ENCODE measurements at places on chromosomes 1 and 21.

GRCh38 chr1:240020871-240021270, 70.8 kb upstream of the FMN2 start:
- no peak for DNase-seq

DNA sequence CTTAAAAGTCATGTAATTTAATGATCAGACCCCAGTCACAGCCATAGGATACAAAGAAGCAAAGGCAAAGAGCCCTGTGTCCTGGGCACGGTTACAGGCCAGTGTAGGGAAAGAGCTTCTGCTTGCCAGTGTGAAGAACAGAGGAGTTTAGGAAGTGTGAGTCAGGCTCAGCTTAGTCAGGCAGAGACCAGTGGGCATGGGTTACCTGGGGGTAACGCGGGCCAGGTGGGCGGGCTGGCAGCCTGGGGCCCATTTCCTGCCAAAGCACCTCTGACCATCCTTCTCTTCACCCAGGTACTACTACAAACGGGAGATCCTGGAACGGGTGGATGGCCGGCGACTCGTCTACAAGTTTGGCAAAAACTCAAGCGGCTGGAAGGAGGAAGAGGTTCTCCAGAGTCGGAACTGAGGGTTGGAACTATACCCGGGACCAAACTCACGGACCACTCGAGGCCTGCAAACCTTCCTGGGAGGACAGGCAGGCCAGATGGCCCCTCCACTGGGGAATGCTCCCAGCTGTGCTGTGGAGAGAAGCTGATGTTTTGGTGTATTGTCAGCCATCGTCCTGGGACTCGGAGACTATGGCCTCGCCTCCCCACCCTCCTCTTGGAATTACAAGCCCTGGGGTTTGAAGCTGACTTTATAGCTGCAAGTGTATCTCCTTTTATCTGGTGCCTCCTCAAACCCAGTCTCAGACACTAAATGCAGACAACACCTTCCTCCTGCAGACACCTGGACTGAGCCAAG, 4.7 kb downstream of the ELF3 start:
- no peak for DNase-seq

DNA sequence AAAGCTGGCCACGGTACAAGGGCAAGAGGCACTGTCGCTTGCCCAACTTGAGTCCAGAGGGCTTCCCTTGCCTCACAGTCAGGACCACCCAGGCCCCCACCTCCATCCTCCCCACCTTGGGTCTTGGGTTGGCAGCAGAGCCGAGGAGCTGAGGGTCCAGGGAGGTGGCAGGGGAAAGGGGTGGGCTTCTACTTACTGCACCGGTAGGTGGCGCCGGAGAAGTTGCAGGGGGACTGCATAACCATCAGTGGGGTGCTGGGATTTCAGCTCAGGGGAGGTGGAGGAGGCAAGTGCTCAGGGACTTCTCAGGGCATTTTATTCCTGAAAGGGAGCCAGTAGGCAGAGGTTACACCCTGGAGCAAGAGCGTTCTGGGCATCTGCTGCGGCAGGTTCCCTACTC, 44.0 kb downstream of the TRIM62 start:
- peak; percentile 50 for DNase-seq

DNA sequence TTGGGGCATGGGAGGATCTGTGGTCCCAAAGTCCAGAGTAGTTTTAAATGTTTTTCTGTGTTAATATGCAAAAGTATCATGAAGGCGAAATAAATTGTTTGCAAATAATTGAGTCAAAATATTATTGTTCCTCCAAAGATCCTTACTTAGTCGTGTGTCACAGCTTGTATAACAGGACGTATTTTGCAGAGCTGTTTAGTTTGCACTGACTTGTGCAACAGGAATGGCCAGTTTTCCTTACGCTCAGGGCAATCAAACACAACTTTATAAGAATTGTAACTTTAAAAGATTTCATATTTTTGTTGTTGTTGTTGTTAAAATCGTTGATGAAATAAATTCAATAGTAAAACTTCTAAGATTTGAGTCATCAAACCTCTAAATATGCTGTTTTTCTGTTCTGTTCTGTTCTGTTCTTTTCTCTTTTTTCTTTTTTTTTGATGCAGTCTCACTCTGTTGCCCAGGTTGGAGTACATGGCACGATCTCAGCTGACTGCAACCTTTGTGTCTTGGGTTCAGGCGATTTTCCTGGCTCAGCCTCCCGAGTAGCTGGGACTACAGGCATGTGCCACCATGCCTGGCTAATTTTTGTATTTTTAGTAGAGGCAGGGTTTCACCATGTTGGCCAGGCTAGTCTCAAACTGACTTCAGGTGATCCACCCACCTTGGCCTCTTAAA, 60.6 kb downstream of the UCK2 start:
- no peak for DNase-seq

DNA sequence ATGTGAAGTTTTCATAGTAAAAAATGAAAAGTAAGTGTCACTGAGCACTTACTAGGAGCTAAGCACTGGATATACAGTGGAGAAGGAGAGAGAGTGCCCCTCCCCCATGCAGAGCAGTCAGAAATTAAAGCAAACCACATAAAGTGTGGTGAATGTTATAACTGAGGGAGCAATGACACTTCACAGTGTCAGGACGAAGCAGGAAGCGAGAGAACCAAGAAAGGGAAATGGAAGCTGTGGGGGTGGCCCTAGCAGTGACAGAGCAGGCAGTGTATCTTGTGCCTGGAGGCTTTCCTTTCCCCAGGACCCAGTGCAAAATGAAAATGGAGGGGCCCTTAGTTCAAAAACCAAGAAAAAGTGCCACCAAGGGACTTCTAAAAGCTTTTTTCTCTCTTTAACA, 21.5 kb upstream of the RCAN3 start:
- no peak for DNase-seq

DNA sequence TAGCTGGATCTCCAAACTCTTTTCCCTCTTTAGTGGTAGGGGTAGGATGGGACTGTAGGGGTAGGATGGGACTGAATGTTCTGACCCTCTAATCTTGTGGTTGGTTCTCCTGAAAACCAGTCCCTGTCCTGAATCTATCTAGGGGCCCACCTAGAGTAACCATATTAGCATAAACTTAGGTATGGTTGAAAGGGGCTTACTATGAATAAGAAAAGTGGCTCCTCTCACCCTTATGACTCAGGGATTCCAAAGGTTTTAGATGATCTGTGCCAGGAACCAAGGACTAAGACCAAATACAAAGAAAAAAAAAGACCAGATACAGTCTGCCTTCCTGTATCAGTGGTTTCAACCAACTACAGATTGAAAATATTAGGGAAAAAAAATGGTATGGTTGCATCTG, 28.9 kb downstream of the RNF2 start:
- DNase-seq, result no peak

GRCh38 chr21:40595806-40596205, 251.2 kb downstream of the DSCAM start:
- DNase-seq, result no peak

GRCh38 chr1:91948501-91949355, 473 bp upstream of the BRDT start:
- no peak for DNase-seq

DNA sequence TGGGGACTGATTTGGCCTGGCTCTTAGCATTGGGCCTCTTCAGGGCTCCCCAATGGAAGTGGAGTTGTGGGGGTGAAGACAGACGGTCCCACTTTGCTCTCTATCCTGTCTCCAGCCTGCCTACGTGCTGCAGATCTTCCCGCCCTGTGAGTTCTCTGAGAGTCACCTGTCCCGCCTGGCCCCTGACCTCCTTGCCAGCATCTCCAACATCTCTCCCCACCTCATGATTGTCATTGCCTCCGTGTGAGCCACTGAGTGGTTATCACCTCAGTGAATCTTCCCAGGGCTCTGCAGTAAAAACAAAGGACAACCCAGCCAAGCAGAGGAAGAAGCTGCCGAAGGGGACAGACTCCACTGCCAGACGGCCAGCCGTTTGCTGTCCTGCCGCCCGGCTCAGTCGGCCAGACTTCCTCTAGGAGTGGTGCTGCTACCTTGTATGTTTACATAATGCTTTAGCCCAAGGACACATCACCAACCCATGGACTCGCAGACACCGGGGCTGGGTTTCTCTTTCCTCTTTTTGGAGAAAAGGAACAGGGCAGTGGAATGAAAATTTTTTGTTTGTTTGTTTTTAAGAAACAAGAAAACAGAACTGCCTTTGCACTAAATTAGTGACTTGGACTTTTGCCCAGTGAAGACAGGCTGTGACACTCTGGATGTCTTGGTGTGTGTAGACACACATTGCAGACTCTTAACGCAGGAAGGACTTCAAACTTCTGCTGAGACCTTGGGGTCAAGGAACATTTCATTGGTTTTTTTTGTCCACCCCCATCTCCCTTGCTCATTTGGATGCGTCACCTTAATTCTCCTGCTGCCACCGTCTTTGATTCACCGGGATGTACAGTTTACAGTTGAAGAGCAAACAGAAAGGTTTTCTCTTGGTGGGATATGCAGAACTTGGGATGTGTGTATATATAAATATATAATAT, 36.5 kb downstream of the ZBTB17 start:
- peak; percentile 49 for DNase-seq

DNA sequence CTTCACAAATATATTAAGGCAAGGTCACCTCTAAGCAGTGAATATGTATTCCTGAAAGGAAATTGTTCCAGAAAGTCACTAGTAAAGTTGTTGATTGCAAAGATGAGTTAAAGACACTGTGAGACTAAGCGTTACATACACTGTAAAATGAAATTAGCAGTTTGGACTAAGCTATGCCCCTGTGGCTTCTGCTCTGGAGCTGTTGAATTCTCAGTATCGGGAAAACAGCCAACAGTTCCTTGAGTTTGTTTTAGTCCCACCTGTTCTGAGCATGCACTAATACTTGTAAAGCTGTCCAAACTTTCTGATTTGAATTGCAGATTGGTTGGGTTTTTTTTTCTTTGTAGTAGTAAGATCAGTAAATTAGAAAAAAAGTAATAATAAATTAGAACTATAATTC, 21.0 kb downstream of the ANGPTL1 start:
- DNase-seq, result no peak

DNA sequence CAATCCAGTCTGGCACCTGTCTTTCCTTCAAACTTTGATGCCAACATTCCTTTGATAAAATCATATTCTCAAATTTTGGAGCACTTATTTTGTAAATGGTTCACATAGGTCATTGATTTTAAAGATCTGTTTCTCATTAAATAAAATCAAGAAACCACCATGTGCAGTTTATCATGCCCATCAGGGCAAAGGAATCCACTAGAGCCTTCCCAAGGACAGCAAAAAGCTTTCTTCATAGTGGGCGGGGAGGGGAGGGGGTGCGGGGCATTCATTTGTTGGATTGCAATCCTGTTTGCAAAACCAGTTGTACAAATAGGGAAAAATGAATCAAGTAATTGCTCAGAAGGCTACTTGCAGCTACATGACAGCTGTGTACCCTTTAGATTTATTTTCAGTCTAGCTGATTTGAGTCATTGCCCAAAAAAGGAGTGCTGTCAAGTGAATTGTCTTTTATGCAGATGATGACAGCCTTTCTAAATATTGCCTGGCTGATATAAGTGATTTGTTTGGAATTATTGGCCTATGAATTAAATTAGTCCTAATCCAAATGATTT, 23.0 kb downstream of the LRRC8B start:
- peak; percentile 73 for DNase-seq

DNA sequence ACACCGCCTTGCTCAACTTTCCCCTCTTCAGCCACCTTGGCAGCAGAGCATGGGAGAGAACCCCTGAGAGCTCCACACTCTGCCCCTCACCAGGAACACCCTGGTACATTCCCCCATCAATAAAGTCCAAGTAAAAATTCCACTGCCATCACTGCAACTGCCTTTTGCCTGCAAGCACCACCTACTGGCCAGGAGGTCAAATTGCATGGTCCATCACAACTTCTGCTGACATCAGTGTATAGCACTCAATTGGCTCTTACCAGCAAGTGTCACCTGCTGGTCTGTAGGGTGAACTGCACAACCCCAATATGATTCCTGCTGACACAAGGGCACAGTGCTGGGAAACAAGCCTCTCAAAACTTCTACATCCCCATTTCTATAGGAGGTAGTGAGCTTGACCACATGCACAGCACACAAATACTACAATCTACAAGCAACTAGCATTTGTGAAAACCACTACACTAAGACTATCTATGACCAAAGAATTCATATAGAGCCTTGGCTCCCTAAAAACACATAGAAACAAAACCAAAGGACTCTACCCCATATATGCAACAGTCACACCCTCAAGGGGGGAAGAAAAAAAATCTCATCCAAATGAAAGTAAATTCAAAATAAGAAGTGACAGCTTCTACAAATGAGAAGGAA, 69.2 kb downstream of the FASLG start:
- DNase-seq, result peak; percentile 9

DNA sequence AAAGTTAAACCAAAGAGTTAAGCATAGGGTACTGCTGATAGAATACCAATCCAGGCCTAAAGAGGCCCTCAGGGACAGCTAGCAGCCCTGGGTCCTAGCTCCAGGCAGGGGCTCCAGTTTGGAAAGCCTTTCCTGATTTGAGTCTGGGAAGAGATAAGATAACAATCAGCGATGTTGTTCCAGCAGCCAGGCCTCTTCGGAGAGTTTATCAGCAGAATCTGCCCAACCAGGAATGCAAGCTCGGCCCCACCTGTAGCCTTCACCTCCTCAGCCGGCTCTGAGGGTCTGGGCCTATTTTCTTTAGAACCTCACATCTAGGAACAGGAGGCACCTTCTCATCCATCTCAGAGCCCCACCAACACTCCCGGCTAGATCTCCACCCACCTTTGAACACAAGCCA, 42.6 kb downstream of the PLEKHA6 start:
- DNase-seq, result no peak

- no peak for DNase-seq
Measured at GRCh38 chr1:152954436-152954835, 7.4 kb downstream of the SPRR5 start.

GRCh38 chr1:245605480-245606156, 450.8 kb downstream of the KIF26B start:
- DNase-seq, result no peak

- no peak for DNase-seq
Measured at GRCh38 chr21:42376338-42376982, 10.1 kb upstream of the TFF1 start.

DNA sequence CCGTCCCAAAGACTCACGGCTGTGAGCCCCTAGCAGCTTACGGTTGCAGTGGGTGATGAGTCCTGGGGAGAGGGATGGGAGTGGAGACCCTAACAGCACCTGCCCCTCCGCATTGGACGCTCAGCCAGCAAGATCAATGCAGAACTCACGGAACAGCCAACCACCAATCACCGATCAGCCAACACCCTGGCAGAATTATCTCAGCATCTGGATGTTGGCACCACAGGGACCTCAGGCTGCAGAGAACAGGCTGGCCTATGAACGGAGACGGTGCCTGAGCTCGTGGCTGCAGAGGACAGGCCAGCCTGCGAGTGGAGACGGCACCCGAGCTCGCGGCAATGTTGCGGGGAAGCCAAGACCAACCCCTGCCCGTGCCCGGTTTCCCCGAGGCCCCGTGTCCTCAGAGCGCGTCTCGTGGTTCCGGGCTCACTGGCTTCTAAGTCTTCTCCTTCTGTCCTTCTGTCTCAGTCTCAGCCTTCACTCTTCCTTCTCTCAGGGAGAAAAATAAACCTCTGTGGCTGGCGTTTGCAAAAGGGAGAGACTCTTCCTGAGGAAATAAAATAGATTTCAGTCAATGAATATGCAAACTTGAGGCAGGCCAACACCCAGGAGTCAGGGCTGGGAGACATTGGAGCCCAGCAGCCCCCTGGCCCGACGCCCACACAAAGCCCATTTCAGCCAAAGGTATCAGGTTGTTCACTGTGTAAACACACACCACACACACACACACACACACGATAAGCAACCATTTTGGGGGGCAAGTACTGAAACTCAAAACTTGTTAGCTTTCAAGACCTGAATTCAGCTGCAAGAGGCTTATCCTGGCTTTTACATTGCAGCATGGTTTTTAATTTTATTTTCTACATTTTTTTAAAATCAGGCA, 67.8 kb downstream of the SIK1 start:
- DNase-seq, result no peak

GRCh38 chr1:168008595-168008994, 71.7 kb upstream of the MPC2 start:
- no peak for DNase-seq
